ENCODE measurements at places on chromosomes 16 and 17.

DNA sequence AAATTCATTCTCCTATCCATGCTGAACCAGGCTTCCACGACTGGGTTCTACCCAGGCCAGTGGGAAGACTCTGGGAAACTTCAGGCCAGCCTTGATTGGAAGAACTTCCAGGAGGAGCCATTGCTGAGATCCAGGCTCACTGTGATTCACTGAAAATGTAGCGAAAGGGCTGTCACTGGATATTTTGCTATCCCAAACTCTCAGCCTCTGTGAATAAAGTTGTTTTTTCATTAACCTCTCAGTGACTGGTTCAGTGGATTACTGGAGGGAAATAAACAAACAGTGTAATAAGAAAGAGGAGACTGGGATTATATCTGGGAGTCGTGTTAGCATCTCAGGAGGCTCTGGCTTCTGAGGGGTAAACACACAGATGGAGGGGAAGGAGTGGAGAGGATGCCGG lies 3.1 kb downstream of the FOXL1 start:
- DNase-seq, result no peak

DNA sequence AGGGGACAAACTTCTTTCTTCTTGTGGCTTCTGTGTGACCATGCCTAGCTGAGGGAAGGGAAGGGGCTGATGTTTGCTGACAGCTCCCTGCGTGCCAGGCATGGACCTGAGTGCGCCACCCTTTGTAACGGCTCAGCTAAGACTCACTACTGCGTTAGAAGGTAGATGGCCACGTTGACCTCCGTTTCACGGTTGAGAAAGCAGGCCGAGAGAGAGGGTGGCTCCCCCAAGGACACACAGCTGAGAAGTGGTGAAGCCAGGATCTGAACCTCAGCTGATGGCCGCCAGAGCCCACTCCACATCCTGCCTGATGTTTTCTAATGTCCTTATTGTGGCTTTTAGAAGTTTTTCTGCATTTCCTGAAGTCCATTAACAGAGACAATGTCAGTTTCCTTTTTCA lies 45.1 kb downstream of the RGS9 start:
- DNase-seq, result no peak

DNA sequence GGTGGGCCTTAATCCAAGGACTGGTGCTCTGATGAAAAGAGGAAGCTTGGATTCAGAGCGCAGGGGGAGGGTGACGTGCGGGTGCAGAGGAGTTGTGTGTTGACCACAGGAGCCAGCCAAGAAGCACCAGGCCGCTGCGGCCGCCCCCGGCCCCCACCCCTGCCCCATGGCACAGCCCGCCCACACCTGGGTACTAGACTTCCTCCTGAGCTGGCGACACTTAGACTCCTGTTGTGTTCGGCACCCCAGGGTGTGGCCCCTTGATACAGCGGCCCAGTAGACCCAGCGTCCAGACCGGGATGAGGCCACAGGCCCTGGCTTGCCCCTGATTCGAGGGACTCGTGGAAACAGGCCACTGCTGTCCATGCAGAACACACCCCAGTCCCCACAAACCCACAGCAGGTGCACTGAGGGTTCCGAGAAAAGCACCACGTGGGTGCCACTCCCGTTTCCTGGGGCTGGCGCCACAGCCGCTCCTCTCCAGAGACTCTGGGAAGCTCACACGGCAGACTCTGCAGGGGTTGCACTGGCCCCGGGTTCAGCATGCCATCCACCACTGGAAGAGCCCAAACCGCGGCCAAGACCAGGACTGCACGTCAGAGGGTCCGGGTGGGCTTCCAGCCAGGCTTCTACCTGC lies 5.7 kb upstream of the SNAI3 start:
- DNase-seq, result no peak

DNA sequence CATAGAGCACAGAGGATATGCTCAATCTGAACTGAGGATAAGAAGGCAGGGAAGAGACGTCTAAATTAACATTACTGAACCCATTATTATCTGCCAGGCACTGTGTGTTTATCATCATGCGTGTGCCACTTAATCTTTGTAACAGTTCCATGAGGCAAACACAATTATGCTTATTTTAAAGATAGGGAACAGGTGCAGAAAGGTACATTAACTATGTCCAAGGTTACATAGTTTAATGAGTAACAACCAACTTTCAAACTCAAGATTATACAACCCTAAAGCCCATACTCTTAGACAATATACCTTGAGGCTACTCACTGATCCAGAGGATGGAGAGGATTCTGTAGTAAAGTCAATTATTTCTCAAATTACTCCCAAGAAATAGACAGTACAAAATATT lies 43.2 kb downstream of the STH start:
- DNase-seq, result no peak

DNA sequence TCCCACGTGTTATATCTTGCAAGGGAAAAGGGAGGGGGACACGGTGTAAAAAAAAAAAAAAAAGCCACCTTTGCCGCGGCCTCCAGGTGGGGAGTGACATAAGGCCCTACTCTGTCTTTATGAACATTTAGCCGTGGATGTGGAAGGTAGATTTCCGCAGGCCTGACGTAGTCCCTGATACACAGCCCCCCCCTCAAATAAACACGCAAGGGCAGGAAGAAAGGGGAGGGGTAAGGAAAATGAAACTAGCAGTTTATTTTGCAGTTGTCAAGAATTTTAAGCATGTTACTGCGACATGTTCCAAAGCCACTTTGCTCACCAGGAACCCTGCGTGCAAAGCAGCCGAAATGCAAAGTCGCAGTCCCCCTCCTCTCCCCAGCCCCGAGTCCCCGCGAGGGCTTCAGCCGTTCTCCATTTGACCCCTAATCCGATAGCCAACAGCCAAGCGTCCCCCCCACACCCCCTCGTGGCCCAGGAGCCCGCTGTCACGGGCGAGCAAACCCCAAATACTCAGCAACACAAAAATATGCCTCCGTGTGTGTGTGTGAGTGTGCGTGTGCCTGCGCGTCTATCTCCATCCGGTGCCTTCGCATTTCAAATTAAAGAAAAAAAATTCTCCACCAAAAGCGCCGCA lies 1.2 kb downstream of the CBX4 start:
- no peak for DNase-seq

DNA sequence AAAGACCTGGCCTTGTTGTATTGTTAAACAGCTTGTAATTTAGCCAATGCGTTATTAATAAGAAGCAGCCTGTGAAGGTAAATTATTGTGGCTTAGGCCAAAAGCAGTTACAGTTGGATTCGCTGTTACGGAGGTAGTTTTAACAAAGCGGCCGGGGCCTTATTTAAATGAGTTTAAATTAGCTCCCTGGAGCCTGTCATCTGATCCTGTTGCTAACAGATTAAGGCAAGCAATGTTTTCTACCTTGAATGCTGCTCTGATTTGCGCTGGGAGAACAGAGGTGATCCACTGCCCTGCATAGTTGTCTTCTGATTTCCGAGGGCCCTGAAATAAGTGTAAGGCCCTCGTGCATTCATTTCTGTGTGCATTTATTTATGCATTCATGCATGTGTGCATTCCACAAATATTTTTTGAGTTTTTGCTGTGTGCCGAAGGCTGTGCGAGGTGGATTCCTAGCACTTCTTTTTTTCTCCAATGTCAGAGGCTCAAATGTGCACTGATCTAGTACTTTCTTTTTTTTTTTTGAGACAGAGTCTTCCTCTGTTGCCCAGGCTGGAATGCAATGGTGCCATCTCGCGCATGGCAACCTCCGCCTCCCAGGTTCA lies 10.9 kb downstream of the SEC14L5 start:
- no peak for DNase-seq

DNA sequence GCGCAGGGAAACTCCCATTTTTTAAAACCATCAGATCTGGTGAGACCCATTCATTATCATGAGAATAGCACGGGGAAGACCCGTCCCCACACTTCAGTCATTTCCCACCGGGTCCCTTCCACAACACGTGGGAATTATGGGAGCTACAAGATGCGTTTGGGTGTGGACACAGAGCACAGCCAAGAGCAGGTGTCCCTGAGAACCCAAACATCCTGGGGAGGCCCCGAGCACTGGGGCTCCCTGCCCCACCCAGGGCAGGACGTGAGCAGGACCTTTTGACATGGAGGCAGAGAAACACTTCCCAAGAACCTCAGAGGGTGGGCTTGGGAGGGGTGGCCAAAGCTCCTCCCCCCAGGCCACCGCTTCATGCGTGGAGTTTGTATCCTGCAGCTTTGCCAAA lies 89.9 kb upstream of the DNAH17 start:
- DNase-seq, result no peak

GRCh38 chr16:83856792-83857191 lies 42.1 kb upstream of the MLYCD start:
- no peak for DNase-seq

DNA sequence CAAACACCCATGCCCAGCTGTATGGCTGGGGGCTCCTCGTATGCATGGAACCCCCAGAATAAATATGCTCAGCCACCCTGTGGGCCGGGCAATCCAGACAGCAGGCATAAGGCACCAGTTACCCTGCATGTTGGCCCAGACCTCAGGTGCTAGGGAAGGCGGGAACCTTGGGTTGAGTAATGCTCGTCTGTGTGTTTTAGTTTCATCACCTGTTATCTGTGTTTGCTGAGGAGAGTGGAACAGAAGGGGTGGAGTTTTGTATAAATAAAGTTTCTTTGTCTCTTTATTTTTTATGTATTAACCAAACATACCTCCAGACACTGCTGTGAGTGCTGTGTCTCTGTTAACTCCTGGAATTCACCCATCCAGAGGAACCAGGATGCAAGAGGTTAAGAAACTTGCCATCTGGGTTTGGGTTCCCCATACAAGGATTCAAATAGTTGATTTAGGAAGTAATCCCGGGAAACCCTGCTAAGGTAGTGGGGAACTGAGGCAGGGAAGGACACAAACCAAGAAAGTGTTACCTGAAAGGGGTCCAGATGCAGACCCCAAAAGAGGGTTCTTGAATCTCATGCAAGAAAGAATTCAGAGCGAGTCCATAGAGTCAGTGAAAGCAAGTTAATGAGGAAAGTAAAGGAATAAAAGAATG lies 37.4 kb upstream of the IL21R start:
- DNase-seq, result peak; percentile 57

DNA sequence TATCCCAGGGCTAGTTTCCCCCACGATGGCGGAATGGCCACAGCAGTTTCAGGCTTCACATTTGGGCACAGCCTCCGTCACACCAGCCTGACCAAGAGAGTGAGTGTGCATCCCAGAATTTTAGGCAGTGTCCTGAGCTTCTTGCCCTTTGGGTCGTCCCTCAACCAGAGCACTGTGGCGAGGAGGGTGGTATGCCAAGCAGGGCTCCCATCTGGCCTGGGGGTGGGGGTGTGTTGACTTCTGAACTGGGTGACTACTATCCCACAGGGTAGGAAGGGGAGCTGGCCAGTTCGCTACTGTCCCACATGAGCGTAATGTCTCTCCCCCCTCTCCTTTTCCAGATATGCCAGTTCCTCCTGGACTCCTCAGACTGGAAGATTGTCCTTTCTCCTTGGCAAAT lies 16.1 kb downstream of the USP10 start:
- no peak for DNase-seq

GRCh38 chr17:62933501-62934385 lies 32.3 kb upstream of the TANC2 start:
- no peak for DNase-seq

- DNase-seq, result no peak
These were observed 24.5 kb upstream of the MAPT start for GRCh38 chr17:45869676-45870341.

DNA sequence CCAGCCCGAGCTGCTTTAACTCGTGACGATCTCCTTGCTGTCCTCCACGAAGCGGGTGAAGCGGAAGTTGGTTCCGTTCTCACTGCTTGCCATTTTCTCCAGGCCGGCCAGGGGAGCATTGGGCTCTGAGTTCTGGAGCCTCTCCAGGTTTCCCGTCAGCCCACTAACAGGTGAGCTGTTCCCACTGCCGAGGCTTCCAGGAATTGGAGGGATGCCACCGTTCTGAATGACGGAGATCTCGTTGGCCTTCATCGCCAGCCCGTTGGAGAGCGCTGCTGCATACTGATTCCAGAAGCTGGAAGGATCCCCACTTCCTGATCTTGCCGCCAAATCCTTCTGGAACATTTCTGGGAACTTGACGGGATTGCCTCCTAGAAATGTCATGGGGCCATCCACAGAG lies 14.0 kb downstream of the SALL1 start:
- no peak for DNase-seq

DNA sequence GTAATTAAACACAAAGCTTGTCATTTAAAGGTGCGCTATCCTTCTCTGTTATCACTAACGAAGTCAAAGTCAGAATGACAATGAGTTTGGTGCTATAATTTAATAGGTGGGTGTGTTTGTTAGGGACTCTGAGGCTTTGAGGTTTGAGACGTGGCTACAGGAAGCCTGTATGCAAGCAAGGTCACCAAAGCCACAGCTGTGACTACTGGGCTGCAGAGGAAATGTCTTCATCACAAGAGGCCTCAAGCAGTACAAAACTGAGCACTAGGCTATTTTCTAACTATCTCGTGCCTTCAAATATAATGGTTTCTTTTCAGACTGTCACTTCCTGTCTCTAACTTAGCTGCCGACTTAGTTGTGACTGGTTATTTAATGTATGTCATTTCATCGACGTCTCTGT lies 141.2 kb downstream of the AATF start:
- no peak for DNase-seq

- DNase-seq, result no peak
These were observed 4.0 kb downstream of the CEMP1 start for GRCh38 chr16:2527071-2527783.

DNA sequence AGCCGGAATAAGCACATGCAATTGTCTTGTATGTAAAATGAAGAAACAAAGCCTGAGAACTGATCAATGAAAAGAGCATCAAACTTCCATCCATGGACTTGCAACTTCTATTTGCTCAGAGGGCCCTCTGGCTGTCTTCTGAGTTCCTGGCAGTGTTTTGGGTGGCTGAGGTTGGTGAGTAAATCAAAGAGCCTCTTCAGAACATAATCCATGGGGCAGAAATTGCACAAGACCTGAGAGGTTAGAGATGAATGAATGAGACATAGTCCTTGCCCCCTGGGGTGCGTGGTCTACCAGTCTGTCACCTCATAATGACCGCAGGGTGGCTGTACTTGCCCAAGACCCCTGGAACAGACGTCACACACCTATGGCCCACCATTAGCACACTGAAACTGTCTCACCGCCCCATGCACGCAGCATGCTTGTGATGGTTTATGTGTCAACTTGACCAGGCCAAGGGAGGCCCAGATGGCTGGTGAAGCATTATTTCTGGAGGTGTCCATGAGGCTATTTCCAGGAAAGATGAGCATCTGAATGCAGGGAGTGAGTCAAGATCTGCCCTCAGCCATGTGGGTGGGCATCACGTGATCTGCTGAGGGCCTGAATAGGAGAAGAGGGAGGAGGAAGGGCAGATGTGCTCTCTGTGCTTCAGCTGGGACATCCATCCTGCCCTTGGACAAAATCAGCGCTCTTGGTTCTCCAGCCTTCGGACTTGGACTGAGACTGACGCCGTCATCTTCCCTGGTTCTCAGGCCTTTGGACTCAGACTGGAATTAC lies 8.3 kb downstream of the PIK3R6 start:
- no peak for DNase-seq

DNA sequence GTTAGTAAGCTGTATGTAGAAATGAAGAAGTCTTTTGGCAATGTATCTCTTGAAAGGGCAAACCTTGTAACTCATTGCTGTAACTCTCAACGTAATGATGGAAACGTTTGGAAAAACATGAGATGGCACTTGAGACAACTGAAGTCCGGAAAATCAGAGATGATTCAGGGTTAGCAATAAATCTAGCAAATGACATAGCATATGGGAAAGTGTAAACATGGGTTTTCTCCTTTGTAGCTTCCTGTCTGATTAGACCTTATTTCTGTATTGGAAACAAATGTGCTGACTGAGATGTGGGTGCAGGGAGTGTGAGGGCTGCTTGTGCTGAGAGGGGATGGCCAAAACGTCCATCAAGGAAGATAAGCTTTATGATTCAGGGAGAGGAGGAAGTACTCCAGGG lies 110.7 kb upstream of the FAM20A start:
- DNase-seq, result no peak

- DNase-seq, result peak; percentile 47
These were observed 3.7 kb upstream of the PGS1 start for GRCh38 chr17:78374631-78375274.

- peak; percentile 50 for DNase-seq
These were observed 15.3 kb downstream of the TMEM204 start for GRCh38 chr16:1548727-1549126.

Measured in foreskin keratinocyte (primary cell).